ENCODE measurements at places on chromosomes 5 and 9.

DNA sequence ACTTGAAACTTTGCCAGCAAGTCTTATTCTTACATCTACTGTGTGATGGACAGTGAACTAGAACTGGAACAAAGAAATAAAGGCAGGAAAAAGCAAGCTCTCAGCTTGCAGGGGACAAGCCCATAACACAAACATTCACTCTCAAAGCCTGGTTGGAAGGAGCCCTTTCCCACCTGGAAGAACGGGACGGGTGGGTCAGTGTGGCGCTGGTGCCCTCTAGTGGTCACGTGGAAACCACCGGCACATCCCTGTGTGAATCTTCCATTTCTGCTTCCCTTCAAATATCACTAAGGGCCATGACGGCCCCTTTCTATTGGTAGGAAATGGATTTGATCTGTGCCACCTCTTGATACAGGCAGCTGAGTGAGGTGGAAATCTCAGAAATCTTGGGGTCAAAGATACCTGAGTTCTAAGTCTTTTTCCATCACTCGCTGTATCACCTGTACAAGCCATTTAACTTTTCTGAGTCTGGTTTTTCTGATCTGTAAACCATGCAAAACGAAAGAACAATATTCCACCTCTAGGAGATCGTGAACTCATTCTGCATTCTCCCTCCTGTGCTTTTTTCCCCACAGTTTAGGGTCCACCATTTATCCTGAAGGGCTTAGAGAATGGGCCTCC lies 211.6 kb downstream of the MSX2 start:
- peak; percentile 1 for DNase-seq

DNA sequence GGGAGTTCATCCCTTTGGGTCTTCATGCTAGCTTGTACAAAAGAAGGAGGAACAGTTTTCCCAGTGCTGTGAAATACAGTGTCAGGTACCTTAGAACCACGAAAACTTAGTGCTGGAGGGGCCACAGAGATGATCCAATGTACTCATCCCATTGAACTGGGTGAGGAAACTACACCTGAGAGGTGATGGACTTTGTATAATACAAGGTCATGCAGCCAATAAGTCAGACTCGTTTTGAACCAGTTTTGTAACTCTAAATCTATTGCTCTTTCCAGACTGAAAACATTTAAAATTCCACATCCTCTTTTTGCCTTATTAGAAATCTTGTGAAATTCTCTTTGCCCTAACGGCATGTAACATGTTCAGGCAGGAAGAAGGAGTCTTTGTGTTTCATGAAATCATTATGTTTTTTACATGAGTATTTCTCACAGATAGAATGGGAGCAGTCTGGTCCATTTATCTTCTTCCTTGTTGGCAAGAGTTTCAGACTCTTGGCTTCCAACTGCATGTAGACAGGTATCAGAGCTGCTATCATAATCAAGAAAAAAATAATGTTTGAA lies 146.8 kb upstream of the FBXL7 start:
- no peak for DNase-seq

DNA sequence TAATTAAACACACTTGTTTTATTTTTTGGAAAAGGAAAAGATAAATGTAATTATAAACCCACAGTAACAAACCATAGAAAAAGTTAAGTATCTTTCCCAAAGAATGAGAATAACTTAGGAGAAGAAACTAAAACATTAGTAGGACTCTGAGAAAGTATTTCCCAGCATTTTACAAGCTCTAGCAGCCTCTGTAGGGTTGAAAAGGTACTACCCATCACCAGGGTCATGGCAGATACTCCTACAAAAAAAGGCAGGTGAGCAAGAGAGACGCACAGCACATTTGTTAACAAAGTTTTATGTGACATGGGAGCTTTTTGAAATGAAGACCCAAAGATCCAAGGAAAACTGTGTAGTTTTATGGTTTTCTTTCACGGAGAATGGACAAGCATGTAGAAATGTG lies 77.7 kb upstream of the FAM169A start:
- no peak for DNase-seq

DNA sequence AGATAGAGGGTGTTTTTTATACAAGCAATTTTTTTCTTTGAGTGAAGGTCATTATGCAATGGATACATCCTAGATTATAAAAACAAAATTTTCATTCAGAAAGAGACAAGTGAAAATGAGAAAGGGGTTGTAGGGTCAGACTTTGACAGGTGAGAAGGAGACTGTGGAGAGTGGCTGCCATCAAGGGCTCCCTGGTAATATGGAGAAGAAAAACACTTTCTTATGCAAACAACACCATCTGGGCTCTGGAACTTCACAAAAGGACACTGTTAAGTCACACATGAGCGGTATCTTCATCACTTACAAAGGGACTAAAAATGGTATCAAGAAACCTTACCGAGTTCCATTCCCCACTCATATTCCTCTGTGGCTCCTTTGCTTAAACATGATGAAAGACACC lies 23.5 kb downstream of the C7 start:
- no peak for DNase-seq

DNA sequence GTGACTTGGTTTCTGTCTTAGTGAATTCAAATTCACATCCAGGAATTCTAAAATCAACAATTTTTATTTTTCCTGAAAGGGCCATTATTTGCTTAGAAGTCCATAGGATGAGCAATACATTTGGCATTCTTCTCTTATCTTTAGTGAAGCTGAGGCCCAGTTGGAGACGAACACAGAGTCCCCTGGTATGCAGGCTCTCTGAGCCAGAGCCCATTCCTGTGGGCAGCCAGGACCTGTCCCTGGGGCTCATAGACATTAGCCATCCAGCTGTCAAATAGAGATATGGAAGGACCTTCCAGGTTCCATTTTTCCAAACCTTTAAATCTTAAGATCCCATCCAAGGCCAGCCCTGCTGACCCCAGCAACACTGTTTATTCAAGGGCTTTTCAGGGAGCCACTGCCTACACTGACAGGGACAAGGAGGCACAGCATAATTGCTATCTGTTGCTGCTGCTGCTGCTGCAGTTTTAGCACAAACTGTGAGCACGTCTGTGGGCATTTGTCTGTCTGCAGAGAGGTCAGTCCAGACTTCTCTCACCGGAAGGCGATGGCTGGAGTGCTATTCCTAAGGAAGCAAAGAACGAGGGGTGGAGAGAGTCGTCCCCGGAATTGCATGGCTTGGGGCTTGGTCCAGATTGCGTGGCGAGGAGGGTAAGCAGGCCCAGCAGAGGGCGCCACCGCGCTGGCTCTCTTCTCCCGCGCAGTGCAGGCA lies 639.0 kb downstream of the CCDC171 start:
- no peak for DNase-seq

GRCh38 chr5:7759257-7759871 lies 91.6 kb downstream of the CFAP90 start:
- DNase-seq, result no peak

- no peak for DNase-seq
These were observed 45.8 kb upstream of the CLK4 start for GRCh38 chr5:178672630-178673029.

DNA sequence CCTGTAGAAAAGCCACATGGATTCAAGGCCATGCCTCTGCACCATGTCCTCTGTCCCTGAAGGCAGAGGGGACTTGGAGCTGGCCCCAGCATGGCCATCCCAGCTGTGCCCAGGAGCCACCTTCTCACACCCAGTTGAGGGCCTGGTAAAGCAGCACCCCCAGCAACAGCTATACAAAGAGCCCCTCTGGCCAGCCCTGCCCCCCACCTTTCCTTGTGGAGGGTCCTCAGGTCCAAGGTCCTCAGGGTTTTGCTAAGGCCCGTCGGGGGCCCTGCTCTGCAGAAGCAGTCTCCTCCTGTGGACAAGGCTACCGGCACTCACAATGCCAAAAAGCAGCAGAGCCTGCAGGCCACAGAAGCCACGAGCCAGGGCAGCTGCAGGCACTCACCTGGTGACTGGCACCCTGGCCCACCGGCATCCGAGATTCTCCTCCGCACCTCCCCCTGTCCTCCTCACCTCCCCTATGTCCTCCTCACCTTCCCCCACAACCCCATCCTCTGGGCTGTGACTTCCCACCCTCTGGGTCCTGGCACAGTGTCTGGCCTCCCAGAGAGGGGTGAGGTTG lies 39.9 kb upstream of the LPCAT1 start:
- no peak for DNase-seq

- no peak for DNase-seq
These were observed 6.8 kb downstream of the FAM219A start for GRCh38 chr9:34451545-34451944.

DNA sequence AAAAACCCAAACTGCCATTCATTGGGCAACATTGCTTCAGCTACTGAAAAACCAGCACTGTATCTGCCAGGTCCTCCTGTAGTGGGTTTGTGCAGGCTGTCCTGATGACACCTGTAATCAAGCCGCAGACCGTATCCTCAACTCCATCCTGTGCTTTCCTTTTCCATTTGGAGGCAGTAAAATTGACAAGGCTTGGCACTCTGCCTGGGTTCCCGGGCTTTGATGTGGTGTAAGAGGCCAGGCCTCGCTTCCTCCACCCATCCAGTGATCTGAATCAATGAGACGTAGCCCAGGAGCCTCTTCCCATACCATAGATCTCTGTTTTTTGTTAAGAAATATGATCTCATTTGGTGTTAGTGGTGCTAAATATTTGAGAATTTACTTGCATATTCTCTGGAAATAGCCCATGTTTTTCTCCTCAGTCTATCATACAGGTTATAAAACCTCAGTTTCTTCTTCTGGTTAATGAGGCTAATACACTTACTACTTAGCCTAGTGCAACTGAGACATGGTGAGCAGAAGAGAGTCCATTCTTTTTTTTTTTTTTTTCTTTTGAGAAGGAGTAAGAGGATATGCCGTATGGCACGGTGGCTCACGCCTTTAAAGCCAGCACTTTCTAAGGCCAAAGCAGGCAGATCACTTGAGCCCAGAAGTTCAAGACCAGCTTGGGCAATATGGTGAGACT lies 34.8 kb downstream of the LSM11 start:
- peak; percentile 86 for DNase-seq

DNA sequence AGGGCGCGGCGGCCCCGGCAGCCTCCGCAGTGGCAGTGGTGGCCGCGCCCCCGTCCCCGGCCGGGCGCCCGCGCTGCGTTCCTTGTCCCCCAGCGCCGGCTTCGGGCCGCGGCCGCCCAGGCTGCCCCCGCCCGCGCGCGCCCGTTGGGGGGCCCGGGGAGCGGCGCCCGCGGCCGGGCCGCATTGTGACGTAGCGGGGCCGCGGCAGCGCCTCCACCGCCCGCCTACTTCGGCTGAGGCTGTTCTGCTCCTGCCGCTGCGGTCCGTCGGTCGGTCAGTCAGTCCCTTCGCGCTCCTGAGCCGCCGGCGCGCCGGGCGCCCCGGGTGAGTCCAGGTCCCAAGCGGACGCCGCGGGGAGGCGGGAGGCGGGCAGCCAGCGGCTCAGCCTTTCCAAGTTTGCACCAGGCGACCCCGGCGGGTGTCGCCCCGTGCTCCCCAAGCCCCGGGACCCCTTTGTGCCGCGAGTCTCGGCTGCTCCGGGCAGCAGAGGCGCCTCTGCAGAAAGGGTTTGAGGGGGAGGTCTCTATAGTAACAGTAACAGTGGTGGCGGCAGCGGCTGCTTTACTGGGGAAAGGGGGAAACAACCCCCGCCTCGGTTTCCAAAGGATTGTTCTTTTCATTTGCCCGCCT lies at the start of gene SNCAIP:
Gene SNCAIP, plus strand, starts transcription at position 277 of the 630 bp plus-strand sequence. CDS start 78,898 bp downstream, outside the sequence.
- no peak for DNase-seq

GRCh38 chr9:131607591-131607990 lies 62.3 kb downstream of the PRRT1B start:
- DNase-seq, result no peak

DNA sequence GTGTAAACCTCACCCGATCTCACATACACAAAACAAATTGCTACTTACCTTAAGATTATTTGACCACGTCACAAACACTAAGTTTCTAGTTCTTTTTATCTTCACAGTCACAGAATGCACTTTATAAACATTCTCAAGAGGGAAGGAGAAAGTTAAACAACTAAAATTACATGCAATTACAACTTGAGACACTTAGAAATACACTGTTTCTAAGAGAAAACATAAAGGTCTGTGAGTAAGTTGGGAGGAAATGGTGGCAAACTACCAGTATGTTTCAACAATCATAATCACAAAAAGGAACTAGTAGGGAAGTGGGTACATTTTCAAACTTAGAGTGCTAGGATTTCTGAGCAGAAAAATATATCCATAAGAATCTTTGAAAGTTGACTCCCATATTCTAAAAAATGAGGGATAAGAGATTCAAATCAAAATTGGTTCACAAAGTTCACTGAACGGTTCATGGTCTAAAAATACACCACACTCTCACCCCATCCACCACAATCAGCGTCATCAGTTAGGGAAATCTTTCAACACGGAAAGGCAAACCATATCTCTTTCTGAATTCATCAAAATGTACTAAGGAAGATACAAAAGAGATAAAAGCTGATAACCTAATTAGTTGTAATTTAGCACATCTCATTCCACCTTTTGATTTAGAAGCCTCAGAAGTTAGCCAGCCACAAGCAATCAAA lies 182.6 kb downstream of the BNC2 start:
- no peak for DNase-seq

GRCh38 chr5:177040814-177041420 lies 18.4 kb downstream of the ZNF346 start:
- no peak for DNase-seq

GRCh38 chr5:73306078-73306719 lies 133.2 kb downstream of the TMEM174 start:
- no peak for DNase-seq

DNA sequence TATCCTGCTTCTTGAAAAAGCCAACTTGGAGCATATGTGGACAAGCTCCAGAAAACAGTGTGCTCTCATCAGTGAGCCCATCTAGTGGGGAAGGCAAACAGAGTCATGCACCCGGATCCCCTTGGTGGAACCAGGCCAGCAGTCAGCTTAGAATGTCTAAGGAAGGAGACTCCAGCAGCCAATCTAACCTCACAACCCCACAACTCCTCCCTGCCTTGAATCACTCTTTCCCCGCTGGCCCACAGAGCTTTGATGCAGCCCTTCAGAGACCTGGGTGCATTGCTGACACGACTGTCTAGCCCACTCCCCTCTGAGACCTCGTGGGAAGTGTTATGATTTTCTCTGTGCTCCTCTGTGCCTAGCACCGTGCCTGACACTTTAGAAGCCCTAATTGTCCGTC lies 623.7 kb downstream of the BNC2 start:
- DNase-seq, result no peak

- no peak for DNase-seq
These were observed 12.8 kb upstream of the CAMK4 start for GRCh38 chr5:111211341-111211740.

DNA sequence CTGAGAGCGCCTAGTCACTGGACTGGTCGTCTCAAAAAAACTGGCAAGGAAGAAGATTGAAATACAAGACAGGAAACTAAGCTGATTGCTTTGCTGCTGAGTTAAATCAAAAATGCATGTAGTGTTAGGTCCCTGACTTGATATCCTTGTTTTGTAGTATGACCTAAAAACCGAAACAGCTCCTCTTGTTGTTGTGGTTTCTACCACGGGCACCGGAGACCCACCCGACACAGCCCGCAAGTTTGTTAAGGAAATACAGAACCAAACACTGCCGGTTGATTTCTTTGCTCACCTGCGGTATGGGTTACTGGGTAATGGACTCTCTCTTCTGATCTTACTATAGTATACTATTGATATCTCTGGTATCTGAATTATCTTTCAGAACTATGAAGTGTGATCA lies 4.3 kb downstream of the MTRR start:
- no peak for DNase-seq

GRCh38 chr9:108756746-108757490 lies 98.9 kb downstream of the ACTL7B start:
- no peak for DNase-seq

GRCh38 chr9:69753830-69754229 lies 6.0 kb downstream of the PTAR1 start:
- no peak for DNase-seq

- DNase-seq, result no peak
These were observed 65.8 kb upstream of the RANBP3L start for GRCh38 chr5:36367524-36367923.

- no peak for DNase-seq
These were observed 59.8 kb upstream of the NTRK2 start for GRCh38 chr9:84609779-84610178.

GRCh38 chr9:123615381-123615780 lies 259.4 kb downstream of the CRB2 start:
- no peak for DNase-seq

Measured in kidney epithelial cell (primary cell).